ENCODE measurements at places on chromosomes 12 and 14.

DNA sequence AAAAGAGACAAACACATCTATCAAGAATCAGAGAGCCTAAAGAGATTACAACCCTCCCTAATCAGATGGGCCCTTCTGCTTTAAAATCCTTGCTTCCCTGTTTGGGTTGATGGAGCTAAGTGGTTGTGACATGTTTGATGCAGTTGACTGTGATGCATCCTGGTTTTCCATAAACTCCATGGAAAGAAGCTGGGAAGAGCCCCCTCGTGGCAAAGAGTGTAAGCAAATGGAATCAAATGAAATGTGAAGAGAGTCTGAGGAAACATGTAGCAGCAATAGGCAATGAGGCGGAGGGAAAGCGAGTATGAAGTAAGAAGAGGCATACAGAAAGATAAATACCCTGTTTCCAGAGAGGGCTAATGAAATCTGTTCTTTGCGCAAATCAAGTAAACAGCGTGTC, 70.4 kb upstream of the SLCO1C1 start:
- no peak for DNase-seq

- no peak for DNase-seq
These were observed 53.0 kb downstream of the SMUG1 start for GRCh38 chr12:54135621-54136350.

- DNase-seq: no peak
These were observed 362.2 kb downstream of the CCDC91 start for GRCh38 chr12:28552251-28552970.

DNA sequence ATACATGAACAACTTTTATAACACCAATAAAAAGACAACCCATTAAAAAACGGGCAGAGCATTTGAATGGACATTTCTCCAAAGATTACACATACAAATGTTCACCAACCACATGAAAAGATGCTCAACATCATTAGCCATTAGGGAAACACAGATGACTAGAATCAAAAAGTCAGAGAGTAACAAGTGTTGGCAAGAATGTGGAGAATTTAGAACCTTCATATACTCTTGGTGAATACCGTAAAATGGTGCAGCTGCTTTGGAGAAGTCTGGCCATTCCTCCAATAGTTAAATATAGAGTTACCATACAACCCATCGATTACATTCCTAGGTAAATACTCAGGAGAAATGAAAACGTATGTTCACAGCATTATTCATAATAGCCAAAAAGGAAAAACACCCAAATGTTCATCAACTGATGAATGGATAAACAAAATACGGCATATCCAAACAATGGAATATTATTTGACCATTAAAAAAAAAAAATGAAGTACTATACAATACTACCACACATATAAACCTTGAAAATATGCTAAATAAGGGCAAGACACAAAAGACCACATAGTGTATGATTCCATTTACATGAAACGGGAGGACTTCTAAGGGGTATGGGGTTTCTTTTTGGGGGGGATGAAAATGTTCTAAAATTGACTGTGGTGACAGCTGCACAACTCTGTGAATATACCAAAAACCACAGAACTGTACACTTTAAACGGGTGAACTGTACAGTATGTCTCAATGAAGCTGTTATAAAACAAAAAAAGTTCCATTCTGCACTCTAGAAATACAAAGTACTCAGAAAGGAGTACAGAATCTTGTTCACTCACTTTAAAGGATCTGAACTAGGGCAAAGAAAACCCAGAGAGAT, 3.2 kb downstream of the CORO1C start:
- no peak for DNase-seq

GRCh38 chr14:29042551-29042950, 276.0 kb downstream of the FOXG1 start:
- no peak for DNase-seq

- no peak for DNase-seq
These were observed 17.9 kb upstream of the TFCP2 start for GRCh38 chr12:51190820-51191219.
